ENCODE measurements at places on chromosomes 12 and 14.
A peak's percentile ranks its signal among the peaks of the same experiment; 100 is the strongest.

GRCh38 chr12:57874166-57875108 lies 27.9 kb upstream of the CTDSP2 start:
- DNase-seq, result no peak

DNA sequence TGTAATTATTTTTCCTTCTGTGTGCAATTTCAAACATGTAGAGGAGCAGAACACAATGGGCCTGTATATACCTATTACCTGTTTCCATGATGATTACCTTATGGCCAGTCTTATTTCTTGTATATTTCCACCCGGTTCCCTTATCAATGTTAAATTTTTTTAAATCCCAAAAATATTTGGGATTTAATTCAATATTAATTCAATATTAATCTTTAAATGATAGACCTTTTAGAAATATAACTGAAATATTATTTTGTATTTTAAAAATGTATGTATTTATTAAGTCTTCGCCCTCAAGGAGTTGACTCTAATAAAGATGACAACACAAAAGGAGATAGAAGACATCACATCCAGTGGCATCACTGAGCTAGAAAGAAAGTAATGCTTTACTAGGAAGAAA lies 607 bp upstream of the KRT6C start:
- DNase-seq, result no peak

- no peak for DNase-seq
Observed at GRCh38 chr14:85487215-85487614, 42.7 kb upstream of the FLRT2 start.

DNA sequence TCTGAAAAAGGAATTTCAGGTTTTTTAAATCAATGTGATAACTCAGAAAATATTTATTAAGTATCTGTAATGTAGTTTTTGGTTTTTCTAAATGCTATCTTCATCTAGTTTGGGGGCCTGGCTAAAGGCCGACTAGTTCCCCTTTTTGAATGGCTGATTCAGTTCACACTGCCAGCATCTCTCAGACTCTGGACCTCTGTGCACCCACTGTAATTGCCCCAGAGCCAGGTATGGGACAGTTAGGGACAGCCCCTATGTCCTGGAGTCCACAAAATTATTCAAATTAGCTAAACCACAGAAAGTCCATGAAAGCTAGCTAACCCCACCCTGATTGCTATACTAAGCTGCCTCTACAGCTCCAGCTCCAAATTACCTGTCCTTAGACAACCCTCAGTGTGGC lies 49.1 kb upstream of the RGS6 start:
- DNase-seq, result no peak

DNA sequence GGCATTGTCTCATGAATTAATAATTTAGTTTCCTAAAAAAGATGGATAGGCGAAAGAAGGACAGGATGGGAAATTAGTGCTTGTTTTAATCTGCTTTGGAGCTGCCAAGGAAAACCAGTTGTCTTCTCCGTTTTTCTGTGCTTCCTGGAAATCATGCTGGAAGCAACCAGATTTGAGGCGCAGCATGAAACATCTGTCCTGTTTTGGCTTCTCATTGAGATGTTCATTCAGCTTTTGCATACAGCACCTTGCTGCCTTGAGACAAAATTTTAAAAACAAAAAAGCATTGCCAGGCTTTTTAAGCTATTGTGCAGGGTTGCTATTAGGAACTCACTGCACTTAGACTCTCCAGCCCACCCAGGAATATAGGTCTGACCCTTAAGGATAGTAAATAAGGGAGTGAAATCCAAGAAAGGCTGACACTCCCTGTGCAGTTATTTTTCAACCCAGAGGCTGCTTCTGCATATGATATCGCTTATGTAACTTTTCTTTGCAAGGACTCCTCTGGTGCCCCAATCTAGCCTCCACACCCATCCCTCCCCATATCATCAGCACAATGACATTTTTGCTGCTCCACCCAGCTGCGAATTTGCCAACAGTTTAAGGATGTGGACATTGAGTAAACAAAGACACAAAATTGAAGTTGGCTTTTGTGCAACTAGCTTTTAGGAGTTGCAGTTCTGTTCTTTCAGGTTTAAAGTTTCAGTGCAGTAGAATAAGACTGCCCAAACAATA lies 46.9 kb upstream of the MDM1 start:
- no peak for DNase-seq

- DNase-seq, result no peak
Observed at GRCh38 chr12:5524769-5525436, 93.0 kb downstream of the NTF3 start.

GRCh38 chr14:68181519-68182326 lies 362.1 kb downstream of the RAD51B start:
- no peak for DNase-seq

- DNase-seq, result no peak
Observed at GRCh38 chr14:58816416-58817115, 178.8 kb downstream of the DACT1 start.

GRCh38 chr14:71187633-71188356 lies 280.5 kb downstream of the PCNX1 start:
- no peak for DNase-seq

DNA sequence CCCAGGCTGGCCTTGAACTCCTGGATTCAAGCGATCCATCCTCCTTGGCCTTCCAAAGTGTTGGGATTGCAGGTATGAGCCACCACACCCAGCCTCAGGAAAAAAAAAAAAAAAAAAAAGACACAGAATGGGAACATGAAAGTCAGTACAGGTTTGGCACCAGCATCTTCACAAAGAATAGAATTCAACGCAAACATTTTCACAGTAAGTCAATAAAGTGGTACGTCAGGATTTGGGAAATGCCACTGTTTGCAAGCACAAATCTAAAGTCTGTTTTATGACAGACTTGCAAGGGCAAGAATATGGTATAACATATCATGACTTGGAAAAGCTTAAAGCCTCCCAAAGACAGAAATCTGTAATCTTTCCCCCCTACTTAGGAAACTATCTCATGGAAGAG lies 34.9 kb upstream of the WDR89 start:
- no peak for DNase-seq

- DNase-seq, result no peak
Observed at GRCh38 chr12:98883231-98883630, 238.1 kb downstream of the APAF1 start.

DNA sequence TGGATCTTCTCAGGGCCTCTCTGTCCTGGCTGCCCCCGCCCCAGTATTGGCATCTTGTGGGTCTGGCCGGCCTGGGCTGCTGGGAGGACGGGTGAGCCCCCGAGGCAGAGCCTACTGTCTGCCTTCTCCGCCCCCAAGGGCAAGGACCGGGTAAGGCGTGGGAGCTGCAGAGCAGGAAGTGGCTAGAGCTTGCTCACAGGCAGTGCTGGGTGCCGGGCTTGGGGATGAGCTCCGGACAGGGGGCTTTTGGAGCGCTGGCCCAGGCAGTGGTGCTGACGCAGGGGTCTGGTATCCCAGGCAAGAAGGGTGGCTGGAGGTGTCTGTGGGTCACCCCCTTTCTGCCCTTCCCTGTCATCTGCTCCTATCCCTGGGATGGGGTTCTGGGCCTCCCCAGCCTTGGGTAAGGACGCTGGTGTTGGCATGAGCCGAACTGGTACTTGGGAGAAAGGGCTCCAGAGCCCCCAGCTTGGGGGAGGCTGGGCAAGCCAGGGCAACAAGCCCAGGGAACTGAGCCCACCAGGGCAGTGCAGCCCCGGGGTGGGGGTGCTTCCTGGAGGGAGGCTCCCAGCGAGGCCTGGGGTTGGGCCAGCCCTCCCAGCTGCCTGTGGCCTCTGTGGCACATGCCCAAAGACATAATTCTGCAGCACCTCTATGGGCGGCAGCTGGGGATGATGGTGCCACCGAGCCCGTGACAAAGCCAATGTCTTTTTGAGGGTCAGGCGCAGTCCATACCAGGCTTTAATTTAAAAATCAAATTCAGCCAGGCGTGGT lies 126.3 kb downstream of the KIF26A start:
- DNase-seq, result no peak

DNA sequence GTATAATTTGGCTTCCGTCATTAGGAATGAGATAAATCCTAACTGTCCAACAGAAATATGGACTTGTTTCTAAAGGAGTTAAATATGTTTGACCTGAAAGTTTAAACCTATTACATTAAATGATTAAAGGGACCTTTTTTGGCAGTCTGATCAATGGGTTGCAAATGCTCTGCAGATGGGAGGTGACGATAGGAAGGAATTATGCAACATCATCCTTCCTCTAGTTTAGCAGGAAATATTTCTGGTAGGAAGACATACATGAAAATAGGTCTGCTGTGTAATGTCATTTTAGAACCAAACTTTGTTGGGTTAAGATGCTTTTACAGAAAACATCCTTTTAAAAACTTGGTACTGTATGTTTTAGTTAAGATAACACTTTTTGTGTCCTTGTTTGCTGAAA lies 2.6 kb downstream of the LRRC10 start:
- no peak for DNase-seq

- DNase-seq, result no peak
Observed at GRCh38 chr12:86118161-86118560, 138.0 kb downstream of the MGAT4C start.

DNA sequence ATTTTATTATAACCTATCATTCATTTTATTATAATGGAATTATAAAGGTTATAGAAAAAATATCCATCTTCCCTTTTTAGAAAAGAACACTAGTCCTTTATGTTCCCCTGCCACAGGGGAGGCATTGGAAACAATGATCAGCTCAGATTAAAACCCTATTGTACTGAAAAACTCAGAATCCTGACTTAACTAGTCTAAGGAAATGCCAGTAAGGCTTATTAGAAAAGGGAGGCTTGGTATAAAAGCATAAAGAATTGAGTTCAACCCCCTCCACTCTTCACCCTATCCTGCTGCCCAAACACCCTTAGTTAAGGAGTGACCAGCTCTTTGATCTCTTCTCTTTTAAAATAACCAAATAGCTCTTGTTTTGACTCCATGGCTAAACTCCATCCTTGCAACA lies 36.0 kb downstream of the PUS7L start:
- no peak for DNase-seq

DNA sequence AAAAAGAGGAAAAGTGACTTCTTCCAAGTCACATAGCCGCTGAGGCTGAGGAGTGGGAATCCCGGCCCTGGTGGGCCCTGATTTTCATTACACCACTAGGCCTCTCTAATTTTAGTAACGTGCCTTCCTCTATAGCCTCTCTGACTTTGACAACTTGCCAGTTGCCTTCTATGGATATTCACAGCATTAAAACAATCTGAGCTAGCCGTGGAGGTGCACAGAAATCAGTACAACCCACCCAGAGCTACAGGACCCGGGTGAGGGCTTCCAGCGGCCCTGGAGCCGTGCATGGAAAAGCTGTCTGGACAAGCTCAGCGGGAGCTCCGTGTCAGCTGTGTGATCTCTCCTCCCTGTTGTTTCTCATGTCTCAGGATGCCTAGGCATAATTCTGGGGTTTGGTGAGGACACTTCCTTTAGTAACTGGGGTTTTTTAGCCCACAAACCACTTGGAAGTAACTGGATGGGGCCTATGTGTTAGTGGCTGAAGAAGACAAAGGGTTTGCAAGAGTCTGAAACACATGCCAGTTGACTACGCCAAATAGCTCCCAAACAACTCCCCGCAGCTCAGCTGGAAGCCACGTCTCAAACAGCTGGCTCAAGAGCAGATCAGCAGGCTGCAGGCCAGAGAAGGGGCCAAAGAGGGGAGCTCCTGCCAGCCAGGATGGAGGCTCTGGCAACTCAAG lies 53.0 kb downstream of the SSH1 start:
- DNase-seq, result no peak

- DNase-seq, result no peak
Observed at GRCh38 chr12:6935371-6936193, 7.8 kb downstream of the ATN1 start.

GRCh38 chr14:96088481-96088880 lies 49.3 kb downstream of the C14orf132 start:
- no peak for DNase-seq

- DNase-seq, result no peak
Observed at GRCh38 chr12:132030367-132031038, 80.8 kb downstream of the EP400 start.

GRCh38 chr14:74302152-74302628 lies 544 bp downstream of the ABCD4 start:
- peak; percentile 11 for DNase-seq

- no peak for DNase-seq
Observed at GRCh38 chr12:2355198-2355597, 302.4 kb downstream of the CACNA1C start.

DNA sequence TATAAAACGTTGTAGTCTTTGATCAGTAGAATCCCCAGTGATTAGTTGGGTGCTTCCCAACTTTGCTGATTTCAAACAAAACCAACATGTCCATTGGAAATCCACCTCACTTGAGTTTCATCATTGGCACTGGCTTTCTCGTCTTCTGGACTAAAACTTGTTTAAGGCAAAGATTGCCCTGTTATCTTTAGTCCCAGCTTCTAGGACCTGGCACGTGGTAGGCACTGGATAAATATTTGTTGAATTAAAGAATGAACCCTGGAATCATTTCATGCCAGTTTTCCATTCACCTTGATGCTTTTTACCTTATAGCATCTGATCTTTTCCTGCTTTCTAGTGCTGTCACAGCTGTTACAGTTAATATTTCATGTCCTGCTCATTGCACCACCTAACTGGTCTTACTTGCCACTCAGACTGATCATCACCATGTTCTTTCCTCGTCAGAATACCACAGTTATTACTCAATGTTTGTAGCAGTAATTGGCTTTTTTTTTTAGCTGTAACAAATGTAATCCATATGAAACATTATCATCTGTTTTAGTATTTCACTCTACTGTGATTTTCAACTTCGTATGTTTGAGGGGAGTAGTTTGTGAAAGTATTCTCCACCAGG lies 7.3 kb upstream of the C12orf50 start:
- DNase-seq, result no peak

GRCh38 chr12:64900540-64900939 lies 76.1 kb downstream of the TBC1D30 start:
- no peak for DNase-seq

DNA sequence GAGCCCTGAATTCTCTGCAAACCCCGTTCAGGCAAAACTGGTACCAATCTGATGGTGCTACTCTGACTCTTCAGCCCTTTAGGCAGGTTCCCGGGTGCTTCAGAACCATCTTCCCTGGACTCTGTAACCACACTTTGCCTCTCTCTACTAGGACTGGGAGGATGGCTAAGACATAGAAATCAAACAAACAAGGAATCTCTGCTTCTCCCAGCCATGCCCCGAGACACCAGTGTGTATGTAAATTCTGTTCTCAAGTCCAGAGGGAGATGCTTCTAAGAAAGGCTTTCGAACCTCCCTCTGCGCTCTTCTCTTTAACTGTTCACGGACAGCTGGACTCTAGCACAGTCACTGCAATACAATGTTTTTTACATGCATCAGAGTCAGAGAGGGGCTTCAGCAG lies 1.9 kb upstream of the KCNK10 start:
- DNase-seq, result no peak

GRCh38 chr12:106760184-106760531 lies 14.3 kb upstream of the RIC8B start:
- DNase-seq, result peak; percentile 14

GRCh38 chr14:87059060-87059839 lies 933.7 kb downstream of the GALC start:
- DNase-seq, result no peak

- no peak for DNase-seq
Observed at GRCh38 chr12:131287938-131288764, 334.4 kb downstream of the ADGRD1 start.

All from activated naive CD4-positive, alpha-beta T cell treated with Interleukin-2 at 50 U/mL for 16 hours (primary cell).